Astrocyte (in vitro differentiated cells and primary cell): ENCODE measurements at places on chromosomes 6 and 20. TPM values are rescaled to one million over a fixed set of nuclear protein-coding genes. Genes with fewer than 3 reads are reported as not detected.

The FAM217A gene
- total RNA-seq = not detected in 2 replicates

DNA sequence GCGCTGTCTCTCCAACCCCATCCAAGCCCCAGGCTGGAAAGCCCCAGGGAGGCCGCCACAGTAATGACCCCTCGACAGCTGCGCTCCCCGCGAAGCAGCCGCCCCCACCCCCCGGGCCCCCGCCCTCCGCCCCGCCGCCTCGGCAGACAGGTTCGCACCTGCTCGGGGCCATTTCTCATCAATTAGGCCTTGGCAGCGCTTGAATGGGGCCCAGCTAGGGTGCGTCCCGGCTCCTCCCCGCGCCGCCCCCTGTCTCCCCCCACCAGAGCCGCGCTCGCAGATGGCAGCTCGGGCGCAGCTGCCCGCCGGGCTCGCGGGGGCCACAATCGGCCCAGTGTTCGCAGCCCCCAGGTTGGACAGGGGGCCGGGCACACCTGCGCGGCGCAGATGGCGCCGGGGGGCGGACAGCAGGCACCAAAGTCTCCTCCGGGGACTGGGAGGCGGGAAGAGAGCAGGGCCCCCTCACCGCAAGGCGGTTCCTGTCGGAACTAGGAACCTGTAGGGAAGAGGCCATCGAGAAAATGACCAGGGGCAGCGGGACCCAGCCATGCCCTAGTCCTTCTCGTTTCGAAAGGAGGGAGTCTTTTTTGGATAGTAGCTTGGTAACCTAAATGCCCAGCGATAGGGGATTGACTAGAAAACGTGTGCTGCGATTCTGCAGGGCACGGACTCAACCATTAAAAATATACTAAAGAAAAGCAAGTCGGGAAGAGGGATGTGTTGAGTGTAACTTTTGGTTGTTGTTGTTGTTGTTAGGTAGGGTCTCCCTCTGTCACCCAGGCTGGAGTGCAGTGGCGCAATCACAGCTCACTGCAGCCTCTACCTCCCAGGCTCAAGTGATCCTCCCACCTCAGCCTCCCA is 83.2 kb upstream of the EYA2 start:
- DNase-seq = no peak

GRCh38 chr20:44109951-44110361 is 77.0 kb downstream of the JPH2 start:
- peak; percentile 29 for DNase-seq

DNA sequence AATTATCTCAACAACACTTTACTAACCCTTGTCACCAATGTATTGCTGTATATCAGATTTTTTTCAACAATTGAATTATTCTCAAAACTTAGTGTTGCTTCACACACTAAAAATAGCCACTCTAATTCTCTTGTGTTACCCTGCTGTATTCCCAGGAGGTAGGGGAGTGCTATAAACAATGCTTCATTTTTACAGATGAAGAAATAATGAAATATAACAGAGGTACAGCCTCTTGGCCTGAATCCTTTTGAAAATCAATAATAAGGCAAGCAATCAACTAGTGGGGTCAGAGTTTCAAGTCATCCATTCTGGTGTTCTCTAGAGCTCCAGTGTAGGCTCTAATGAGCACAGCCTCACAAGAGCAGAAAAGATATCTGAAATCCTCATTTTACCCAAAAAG is 10.9 kb downstream of the HIVEP2 start:
- DNase-seq = no peak
